H9 (cell line): ENCODE measurements at places on chromosomes 6 and 20.

DNA sequence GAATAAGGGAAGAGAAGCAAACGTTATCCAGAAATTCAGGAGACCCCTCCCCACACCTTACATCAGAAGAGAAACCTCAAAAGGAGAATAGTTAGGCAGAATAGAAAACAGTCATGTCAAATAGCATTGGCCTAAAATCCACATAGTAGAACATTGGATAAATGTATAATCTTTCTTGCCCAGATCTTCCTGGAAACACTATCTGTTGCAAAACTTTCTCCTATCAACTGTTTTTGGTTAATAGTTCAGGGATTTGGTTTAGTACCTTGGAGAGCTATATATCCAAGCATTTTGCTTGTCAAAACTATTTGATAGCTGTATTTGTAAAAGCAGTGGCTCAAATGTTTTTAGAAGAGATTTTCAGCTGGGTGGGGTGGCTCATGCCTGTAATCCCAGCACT lies 74.3 kb upstream of the PHACTR2 start:
- no peak overlapping the region for H3K4me3 ChIP-seq
- H3K36me3 ChIP-seq = no peaks in the 10 kb centered on the region
- no peak overlapping the region for H3K27ac ChIP-seq
- H3K4me1 ChIP-seq = no peaks in the 10 kb centered on the region
- H3K27me3 ChIP-seq = no peaks in the 10 kb centered on the region

DNA sequence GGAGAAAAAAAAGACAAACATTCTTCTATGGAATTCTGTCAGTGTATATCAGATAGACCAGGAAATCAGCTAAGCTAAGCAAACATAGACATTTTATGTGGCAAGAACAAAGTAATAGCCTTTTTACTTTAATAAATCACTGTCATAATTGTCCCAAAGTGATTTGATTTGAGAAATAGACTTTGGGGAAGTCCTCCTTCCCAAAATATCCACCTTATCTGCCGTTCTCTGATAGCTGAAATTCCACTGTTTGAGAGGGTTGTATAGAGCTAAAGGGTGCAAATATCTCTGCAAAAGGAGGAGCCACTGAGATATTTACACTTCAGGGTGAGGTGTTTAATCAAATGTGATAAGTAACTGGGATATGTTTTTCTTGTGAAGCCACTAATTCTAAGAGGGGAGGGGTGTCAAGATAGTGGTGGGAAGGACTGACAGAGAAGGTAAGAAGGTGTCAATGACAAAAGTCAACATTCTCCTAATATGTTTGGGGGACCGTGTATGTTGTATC lies 544.4 kb upstream of the JAG1 start:
- H3K27me3 ChIP-seq = no peaks in the 10 kb centered on the region; the same call in 1 of the 2 replicates
- DNase-seq = no peak
- no peak overlapping the region for H3K27ac ChIP-seq
- H3K4me3 ChIP-seq = no peak overlapping the region
- H3K36me3 ChIP-seq = no peaks in the 10 kb centered on the region

GRCh38 chr6:137834508-137834907 lies 32.6 kb upstream of the TNFAIP3 start:
- no peak for DNase-seq
- no peaks in the 10 kb centered on the region for H3K4me1 ChIP-seq
- no peak overlapping the region for H3K4me3 ChIP-seq
- H3K27ac ChIP-seq = no peak overlapping the region
- H3K27me3 ChIP-seq = no peaks in the 10 kb centered on the region

DNA sequence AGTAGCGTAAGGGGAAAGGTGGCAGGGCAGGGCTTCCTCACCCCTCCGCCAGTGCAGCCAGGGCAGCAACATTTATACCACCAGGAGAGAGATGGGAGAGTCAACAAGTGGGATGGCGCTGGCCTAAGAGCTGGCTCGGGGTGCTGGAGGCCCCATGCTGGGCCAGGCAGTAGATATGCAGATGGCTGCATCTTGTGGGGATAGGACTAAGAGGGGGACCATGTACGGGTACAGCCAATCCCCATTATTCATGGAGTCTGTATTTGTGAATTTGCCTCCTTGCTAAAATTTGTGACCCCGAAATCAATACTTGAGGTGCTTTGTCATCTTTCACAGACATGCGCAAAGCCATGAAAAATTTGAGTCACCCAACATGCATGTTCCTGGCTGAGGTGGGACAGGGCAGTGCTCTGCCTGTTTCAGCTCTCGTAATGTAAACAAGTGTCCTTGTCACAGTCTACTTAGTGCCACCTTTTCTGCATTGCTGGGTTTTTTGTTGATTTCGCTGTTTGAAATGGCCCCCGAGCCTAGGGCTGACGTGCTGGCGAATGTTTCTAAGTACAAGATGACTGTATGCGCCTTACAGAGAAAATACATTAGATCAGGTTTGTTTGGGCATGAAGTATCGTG lies 27.5 kb upstream of the TAF8 start:
- no peak overlapping the region for H3K27ac ChIP-seq
- H3K4me3 ChIP-seq = no peak overlapping the region
- no peaks in the 10 kb centered on the region for H3K27me3 ChIP-seq
- H3K4me1 ChIP-seq = peaks cover 2% of the 10 kb centered on the region; the same call in 1 of the 2 replicates
- no peak for DNase-seq
- H3K36me3 ChIP-seq = no peaks in the 10 kb centered on the region

DNA sequence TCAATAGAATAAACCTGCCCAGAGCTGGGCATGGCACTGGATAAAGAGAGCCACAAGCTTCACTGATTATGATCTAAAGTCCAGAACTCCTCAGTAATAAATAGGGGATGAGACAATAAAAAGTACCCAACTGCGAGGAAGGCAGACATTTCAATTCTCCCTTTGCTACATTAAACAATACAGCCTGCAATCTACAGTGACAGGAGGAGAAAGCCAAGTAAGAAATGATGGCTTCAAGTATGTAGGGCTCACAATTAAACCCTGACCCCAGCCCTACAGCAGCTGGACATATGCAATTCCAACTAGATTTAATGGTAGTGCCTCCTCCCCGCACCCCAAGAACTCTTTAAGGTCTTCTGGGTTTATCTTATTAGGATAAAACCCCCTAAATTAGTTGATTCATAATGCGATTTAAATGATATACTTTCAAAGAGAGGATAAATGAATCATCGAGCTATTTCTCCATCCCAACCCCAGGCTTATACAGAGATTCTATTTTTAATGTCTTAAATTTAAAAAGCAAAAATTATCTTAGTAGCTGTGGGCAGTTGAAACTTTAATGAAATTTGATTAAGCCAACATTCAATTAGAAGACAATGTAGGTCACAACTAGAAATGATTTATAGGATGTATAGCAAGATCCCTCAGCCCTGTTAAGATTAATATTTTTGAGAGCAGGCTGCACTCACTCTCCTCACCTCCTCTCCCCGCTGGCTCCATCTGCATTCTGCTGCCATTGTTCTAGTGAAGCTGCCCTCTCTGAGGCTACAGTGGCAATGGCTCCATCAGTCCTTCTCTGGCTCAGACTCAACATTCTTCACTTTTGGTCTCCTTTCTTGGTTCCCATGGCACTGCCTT lies 57.1 kb downstream of the OGFRL1 start:
- no peak overlapping the region for H3K27ac ChIP-seq
- no peak overlapping the region for H3K4me3 ChIP-seq
- no peak for DNase-seq
- no peaks in the 10 kb centered on the region for H3K4me1 ChIP-seq
- no peaks in the 10 kb centered on the region for H3K36me3 ChIP-seq
- no peaks in the 10 kb centered on the region for H3K27me3 ChIP-seq

DNA sequence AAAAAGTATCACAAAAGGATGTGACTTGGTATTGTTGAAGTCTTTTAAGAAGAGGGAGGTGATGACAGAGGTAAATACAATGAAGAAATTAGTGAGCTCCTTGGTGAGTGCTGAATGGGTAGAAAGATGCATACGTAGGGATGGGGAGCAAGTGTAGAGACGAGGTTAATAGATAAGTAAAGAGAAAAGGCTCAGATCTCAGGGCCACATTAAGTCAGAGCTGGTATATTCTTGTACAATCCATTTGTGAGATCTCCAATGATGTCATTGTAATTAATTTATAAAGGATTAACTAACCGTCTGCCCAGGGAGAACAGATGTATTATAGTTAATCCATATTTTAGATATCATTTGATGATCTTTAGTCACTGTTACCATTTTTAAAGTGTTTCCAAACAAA lies 43.4 kb downstream of the SMPDL3A start:
- H3K27ac ChIP-seq = no peak overlapping the region
- no peaks in the 10 kb centered on the region for H3K27me3 ChIP-seq
- H3K36me3 ChIP-seq = no peaks in the 10 kb centered on the region
- H3K4me1 ChIP-seq = peaks cover 3% of the 10 kb centered on the region; the same call in 1 of the 2 replicates
- H3K4me3 ChIP-seq = no peak overlapping the region

DNA sequence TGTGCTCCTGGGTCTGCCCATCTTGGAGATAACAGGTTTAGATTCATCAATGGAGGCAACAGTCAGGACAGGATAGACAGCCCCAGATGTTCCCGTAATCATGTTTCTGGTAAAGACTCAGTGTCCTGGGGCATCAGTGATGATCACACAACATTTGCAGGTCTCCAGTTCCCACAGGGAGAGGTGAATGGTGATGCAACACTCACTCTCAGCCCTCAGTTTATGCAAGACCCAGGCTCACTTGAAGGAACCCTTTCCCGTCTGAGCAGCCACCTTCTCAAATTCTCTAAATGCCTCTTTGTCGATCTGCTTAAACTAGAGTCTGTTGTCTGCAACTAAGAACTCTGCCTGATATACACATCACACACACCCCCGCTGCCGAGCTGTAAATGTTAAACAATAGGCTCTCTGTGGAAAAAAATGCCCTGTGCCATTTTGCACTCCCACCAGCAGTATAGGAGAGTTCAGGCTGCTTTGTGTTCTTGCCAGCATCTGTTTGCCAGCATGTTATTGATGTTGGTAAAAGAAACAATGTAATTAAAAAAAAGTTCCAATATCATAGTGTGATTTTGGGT lies 30.1 kb upstream of the SCP2D1 start:
- no peak overlapping the region for H3K4me3 ChIP-seq
- H3K27me3 ChIP-seq = no peaks in the 10 kb centered on the region
- H3K27ac ChIP-seq = no peak overlapping the region
- H3K4me1 ChIP-seq = no peaks in the 10 kb centered on the region

DNA sequence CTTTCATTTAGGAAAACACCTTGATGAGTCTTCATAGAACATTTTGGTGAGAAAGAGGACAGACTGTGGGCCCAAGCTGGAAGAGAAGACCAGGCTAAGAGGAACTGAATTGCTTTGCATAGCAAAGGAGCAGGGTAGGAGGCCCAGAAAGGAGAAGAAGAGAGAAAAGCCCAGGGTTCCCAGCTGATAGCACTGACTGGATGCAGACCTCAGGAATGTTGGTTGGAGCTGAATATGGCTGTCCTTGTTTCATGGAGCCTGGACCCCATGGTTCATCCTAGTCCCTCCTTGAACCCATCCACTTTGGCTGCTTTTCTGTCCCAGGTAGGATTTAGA lies 18.0 kb upstream of the ZFAND3 start:
- no peaks in the 10 kb centered on the region; the same call in 1 of the 2 replicates for H3K27me3 ChIP-seq
- DNase-seq = no peak
- H3K4me3 ChIP-seq = no peak overlapping the region
- H3K36me3 ChIP-seq = no peaks in the 10 kb centered on the region
- no peak overlapping the region for H3K27ac ChIP-seq

DNA sequence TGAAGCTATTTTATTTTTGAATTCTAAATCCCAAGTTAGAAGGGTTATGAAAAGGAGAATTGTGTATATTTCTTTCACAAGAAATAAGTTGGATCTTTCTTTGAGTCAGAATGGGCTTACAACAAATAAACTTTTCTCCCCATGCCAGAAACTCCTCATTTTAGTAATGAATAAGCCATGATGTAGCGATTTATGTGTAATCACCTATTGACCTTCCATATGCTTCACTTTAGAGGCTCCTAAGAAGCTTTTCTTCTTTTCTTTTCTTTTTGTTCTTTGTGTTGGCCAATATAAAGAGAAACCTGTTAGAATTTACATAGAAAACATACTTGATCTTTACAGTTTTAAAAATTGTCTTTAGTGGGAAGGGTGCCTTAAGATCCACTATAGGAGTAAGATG lies 370.2 kb downstream of the UTRN start:
- no peak overlapping the region for H3K27ac ChIP-seq
- no peaks in the 10 kb centered on the region for H3K27me3 ChIP-seq
- no peak for DNase-seq
- H3K36me3 ChIP-seq = no peaks in the 10 kb centered on the region
- peaks cover 15% of the 10 kb centered on the region for H3K4me1 ChIP-seq

- H3K27me3 ChIP-seq = no peaks in the 10 kb centered on the region; the same call in 1 of the 2 replicates
- no peaks in the 10 kb centered on the region; the same call in 1 of the 2 replicates for H3K4me1 ChIP-seq
- H3K27ac ChIP-seq = no peak overlapping the region
Observed at GRCh38 chr6:119720160-119720559, 370.6 kb upstream of the MAN1A1 start.

GRCh38 chr20:43721097-43721428 lies 5.7 kb downstream of the GTSF1L start:
- no peak overlapping the region for H3K27ac ChIP-seq
- H3K36me3 ChIP-seq = peaks cover 20% of the 10 kb centered on the region
- H3K4me3 ChIP-seq = no peak overlapping the region
- H3K4me1 ChIP-seq = no peaks in the 10 kb centered on the region
- no peak for DNase-seq

GRCh38 chr20:23368316-23369071 lies 6.5 kb downstream of the GZF1 start:
- no peaks in the 10 kb centered on the region for H3K27me3 ChIP-seq
- no peak overlapping the region for H3K27ac ChIP-seq
- H3K4me3 ChIP-seq = no peak overlapping the region
- peaks cover 58% of the 10 kb centered on the region for H3K36me3 ChIP-seq
- no peak for DNase-seq

DNA sequence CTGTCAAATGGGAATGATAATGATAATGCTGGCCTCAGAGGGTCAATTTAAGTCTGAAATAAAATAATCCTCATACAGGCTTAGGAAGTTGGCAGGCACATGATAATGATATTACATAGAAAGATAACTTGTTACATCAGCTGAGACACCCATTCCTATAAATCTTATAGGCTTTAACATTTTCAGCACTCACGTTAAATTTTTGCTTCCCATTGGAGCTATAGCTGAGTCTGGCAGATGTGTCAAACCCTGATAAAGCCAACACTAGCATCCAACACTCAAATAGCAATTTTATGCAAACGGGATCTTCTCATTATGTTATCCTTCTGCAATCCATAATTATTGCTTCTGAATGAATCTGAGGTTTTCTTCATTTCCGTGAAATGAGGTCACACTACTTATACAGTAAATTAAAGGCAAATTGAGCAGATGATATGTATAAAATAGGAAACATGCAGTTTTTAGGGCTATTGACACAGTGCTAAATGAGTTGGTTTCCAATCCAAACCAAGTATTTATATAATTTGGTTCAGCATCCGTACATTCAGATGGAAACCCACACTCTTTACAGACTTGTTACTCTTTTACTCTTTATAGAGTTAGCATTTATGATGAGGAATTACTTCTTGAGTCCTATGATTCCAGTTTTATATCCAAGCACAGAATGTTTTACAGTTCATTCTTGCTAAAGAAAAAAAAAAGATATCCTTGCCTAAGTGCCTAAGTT lies 481.6 kb downstream of the BTBD3 start:
- no peaks in the 10 kb centered on the region for H3K27me3 ChIP-seq
- no peak overlapping the region for H3K4me3 ChIP-seq
- no peak for DNase-seq
- no peaks in the 10 kb centered on the region; the same call in 1 of the 2 replicates for H3K36me3 ChIP-seq
- H3K4me1 ChIP-seq = no peaks in the 10 kb centered on the region
